NCI-H2029 treated with DMSO at 0.1 percent for 48 hours (cell line): ENCODE measurements at places on chromosomes 2 and 18.

GRCh38 chr2:48531141-48531648 lies 1.2 kb downstream of the STON1 start:
- no peak for DNase-seq

DNA sequence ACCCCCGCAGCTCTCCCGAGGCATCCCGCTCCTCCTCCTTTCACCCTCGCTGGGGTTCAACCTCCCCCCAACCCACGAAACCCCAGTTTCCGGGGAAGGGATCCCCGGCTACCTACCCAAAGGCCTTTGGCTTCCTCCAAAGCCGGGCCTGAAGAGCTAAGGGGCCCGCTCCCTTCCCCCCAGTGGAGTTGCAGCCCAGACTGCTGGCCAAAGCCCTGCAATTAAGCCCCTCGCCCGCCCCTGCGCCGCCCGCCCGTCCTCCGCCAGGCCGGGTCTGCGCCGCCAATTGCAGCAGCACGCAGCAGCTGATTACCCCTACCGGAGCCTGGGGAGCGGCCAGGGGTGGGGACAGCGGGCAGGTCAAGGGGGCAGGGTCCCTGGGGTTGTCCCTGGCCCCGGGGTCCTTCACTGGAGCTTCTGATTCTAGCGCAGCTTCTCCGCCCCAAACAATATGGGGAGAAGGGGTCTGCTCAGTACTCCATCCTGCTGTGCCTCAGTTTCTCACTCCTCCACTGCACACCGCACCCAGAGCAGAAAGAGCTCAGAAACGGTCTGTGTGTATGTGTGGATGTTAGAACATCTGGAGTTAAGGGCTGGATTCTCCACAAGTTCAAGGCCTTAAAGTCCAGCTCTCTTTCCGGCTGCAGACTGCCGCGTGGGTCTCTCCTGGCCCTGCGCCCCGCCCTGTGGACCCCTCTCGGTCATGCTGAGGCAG lies 16.9 kb downstream of the WNT10A start:
- no peak for DNase-seq

- no peak for DNase-seq
These were observed 76.3 kb downstream of the STPG4 start for GRCh38 chr2:47078541-47079482.

DNA sequence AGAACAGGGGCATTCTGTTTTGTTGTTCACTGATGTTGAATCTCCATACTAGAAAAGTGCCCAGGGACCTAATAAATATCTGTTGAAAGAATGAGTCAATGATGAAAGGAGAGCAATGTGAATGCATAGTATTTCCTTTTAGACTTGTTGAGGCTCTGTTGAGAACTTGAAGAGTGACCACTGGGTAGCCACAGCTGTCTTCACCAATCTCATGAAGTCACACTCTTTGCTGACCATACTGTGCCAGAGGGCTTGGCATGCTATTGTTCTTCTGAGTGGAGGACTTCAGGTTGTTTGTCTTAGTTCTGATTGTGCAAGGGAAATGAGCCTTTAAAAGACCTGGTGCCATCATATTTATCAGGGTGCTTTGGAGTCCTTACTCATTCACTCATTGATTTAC lies 41.6 kb upstream of the NT5C1B start:
- DNase-seq, result no peak

DNA sequence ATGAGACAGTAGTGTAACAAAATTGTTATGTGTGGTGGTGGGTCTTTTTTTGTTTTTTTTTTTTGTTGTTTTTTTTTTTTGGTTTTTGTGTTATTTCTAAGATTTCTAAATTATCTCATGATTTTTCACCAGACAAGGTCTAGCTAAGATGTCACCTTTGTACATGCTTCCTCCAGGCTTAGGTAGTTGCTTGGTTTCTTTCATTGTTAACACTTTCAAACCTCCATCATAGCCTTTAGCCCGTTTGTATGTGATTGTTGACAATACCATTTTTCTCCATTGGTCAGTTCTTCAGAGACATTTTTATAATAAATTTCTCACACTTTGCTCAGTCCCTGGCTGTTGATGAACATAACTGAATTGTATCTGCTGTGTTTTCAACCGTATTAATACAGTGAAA lies 2.2 kb downstream of the RELCH start:
- DNase-seq, result no peak
